Activated CD4-positive, alpha-beta T cell treated with anti-CD3 and anti-CD28 coated beads, Interleukin-2, amount 10 ng/mL, durations not matched to agents 7 days and 5 days (primary cell): ENCODE measurements at places on chromosomes 6 and 20.
A peak's percentile ranks its signal among the peaks of the same experiment; 100 is the strongest.

DNA sequence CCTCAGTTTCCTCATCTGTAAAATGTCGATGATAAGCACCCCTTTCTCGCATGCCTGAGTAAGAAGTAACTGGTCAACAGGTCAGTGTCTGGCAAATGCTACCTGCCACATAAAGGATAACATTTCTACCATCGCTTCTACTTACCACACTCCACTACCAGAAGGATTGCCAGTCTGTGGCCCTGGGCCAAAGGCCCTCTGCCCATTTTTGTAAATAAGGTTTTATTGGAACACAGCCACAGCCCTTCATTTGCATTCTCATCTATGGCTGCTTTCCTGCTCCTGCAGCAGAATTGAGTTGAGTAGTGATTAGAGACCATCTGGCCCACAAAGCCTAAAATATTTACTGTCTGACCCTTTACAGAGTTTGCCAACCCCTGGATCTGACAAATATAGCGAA is 121.8 kb downstream of the TOX2 start:
- peaks cover 28% of the 10 kb centered on the region for H3K27me3 ChIP-seq
- H3K4me1 ChIP-seq = peaks cover 28% of the 10 kb centered on the region
- peaks cover 3% of the 10 kb centered on the region for H3K36me3 ChIP-seq
- no peak overlapping the region for H3K27ac ChIP-seq
- H3K4me3 ChIP-seq = no peak overlapping the region

DNA sequence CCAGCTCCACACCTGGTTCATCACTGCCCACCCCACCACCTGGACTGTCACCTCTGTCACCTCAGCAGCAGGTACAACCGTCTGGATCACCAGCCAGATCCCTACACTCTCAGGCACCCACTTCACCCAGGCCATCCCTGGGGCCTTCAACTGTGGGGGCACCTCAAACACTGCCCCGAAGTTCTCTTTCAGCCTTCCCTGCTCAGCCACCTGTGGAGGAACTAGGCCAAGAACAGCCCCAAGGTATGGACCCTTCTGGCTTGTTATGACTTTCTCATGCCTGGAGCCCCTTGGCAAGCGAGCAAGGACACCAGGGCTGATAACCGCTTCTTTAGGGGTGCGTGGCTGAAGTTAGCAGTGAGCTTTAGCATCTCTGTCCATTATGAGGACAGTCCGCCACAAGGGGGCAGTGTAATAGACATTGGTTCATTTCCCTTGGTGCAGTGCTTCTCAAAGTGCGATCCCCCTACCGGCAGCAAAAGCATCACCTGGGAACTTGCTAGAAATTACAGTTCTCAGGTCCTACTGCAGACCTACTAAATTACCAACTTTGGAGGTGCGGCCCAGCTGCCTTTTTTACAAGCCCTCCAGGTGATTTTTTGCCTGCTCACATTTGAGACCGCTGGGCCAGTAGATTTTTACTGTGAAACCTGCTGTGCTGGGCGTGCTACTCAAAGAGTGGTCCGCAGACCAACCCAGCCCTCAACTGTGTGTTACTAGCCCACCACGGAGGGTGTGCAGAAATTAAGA is 32.5 kb downstream of the PNPLA1 start:
- no peak overlapping the region for H3K4me3 ChIP-seq
- peaks cover 6% of the 10 kb centered on the region for H3K4me1 ChIP-seq
- peaks cover 11% of the 10 kb centered on the region for H3K27me3 ChIP-seq
- DNase-seq = peak; percentile 97
- H3K36me3 ChIP-seq = no peaks in the 10 kb centered on the region
- H3K27ac ChIP-seq = no peak overlapping the region

GRCh38 chr6:111482959-111483735 is at the start of gene REV3L:
REV3L (minus strand) TSS chr6:111483218; CDS start chr6:111482888, 330 bp downstream.
- peak within 1 kb of the TSS; percentile 98 for H3K27ac ChIP-seq
- peaks cover 58% of the 10 kb centered on the region for H3K4me1 ChIP-seq
- H3K36me3 ChIP-seq = peaks cover 17% of the 10 kb centered on the region
- peak within 1 kb of the TSS; percentile 97 for H3K4me3 ChIP-seq
- H3K27me3 ChIP-seq = no peaks in the 10 kb centered on the region

DNA sequence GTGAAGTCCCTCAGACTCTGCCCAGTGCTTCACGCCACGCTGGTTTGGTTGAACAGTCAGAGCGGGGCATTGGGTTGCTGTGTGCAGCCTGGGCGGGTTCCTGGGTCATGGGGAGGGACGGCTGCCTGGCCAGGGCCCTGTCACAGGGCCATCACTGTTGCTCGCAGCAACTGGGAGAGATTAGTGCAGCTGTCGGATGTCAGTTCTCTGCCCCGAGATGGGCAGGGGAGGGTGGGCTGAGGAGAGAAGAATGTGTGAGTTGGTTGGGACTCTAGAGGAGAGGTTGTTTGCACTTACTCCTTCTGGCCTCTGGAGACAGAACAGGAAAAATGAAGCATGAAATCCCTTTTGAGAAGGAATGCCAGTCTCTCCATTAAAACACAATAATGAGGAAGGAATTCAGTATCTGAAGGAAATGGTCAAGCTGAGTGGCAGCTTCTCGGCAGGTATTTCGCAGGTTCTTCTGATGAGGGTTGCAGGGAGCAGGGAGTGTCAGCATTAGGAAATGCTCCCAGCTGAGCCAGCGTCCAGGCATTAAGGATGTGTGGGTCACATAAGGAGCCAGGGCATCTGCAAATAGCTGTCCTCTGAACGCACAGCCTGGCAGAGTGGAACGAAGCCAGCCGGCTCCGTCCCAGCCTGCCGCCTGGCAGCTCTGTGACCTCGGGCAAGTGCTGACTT is 95.9 kb downstream of the SSR1 start:
- peaks cover 31% of the 10 kb centered on the region for H3K36me3 ChIP-seq
- no peak overlapping the region for H3K27ac ChIP-seq
- H3K4me1 ChIP-seq = peaks cover 15% of the 10 kb centered on the region
- no peaks in the 10 kb centered on the region for H3K27me3 ChIP-seq
- no peak for DNase-seq
